Hematopoietic multipotent progenitor cell treated with erythropoietin and hydrocortisone succinate and interleukin-3 and kit ligand, for 17 days (in vitro differentiated cells): ENCODE measurements at places on chromosomes 13 and 19.

GRCh38 chr13:104648291-104648690 is 1582.1 kb upstream of the SLC10A2 start:
- DNase-seq = no peak

- DNase-seq = no peak
Measured at GRCh38 chr19:6457958-6458694, 1.5 kb downstream of the SLC25A23 start.

DNA sequence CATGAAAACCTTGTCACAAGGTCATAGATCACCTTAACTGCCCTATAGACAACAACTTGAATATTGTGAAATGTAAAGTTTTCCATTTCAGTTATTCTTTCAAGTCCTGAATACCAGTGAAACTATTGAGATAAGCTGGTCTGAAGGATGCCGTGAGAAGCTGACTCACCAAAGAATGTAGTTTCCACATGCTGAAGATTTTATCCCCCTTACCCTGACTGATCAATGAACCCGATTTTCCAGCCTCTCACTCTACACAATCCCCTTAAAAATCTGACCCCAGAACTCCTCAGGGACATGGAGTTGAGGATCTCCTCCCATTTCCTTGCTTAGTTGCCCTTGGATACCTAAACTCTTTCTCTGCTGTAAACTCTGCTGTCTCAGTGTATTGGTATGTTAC is 67.5 kb downstream of the POSTN start:
- no peak for DNase-seq

DNA sequence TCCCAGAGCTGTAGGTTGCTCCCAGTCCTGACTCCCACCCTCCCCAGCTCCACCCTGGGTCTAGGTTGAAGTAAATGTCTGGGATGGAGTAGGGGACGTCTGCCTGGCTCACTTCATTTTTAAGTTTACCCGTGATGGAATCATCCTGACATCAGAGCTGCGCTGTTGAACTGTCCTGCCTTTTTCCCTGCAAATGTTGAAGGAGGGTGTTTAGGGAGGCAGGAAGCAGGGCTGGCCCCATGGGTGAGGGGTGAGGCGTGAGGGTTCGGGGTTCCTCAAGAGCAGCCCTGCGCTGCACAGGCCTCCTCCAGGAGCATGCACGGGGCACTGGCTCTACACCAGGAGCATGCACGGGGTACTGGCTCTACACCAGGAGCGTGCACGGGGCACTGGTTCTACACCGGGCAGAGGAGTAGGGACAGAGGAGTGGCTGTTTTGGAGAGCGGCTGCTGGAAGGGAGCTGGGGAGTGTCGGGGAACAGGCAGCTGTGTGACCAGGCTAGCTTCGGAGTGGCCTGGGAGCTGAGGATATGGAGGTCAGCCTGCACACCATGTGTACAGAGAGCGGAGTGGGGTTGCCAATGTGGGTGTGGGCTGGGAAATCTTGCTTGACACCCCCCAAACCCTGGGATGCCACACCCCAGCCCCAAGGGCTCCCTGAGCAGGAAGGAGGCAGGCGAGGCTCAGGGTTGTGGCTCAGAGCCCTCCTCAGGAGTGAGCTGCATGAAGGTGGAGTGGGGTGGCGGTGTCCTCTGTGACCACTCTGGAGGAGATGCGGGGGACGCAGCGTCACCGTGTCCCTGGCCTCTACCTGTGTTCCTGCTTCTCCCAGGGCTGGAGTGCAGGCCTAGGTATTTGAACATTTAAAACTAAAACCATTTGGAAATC is 63.3 kb downstream of the GPR12 start:
- DNase-seq = no peak

DNA sequence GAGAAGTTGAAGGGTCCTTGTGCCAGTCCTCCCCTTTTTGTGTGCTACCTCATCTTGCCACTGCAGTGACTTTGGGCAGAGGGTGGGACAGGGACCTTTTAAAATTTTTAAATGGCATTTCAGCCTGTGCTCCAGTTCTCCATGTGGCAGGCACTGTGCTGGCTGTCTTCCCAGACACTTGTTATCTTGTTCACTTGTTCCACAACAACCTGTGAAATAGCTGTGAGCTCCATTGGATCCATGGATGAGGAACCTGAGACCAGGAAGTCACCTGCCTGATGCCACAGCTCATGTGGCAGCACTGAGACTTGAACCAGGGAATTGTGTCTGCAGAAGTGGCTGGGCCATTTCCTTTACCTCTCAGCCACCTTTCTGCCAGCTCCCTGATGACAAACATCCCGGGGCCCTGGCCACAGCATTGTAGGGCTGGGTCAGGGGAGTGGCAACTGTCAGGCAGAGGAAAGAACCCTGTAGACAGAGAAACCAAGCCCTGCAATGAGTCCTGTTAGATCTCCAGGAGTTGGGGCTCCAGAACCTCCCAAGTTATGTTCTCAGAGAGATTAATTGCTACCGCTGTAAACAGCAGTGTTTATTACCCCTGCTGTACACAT is 6.4 kb downstream of the EGLN2 start:
- peak; percentile 27 for DNase-seq

DNA sequence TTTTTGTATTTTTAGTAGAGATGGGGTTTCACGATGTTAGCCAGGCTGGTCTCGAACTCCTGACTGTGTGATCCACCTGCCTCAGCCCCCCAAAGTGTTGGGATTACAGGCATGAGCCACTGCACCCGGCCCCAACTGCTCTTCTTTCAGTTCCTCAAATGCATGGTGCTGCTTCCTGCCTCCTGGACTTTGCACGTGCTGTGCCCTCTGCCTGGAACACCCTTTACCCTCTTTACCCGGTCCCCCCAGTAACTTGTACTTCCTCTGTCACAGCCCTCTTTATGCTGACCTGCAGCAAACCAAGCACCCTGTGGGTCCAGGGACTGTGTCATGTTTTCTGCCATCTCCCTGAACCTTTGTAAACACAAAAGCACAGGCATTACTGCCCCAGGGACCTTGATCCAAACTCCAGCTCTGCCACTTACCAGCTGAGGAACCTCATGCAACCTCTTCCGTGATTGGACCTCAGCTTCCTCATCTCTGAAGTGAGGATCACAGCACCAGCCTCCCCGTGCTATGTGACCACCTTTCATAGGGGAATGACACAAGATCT is 3.8 kb downstream of the BLVRB start:
- DNase-seq = no peak

DNA sequence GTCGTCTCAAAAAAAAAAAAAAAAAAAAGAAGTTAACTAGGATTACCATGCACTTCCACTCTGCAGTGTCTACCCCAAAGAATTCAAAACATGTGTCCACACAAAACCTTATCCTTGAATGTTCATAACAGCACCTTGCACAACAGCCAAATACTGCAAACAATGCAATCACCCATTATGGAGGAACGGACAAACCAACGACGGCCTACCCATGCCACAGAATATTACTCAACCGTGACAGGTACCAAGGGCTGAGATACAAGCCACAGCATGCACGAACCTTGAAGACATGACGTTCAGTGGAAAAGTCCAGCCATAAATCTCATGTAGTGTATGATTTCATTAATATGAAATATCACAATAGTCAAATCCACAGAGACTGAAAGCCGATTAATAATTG is 3.0 kb upstream of the SHISA7 start:
- DNase-seq = no peak

DNA sequence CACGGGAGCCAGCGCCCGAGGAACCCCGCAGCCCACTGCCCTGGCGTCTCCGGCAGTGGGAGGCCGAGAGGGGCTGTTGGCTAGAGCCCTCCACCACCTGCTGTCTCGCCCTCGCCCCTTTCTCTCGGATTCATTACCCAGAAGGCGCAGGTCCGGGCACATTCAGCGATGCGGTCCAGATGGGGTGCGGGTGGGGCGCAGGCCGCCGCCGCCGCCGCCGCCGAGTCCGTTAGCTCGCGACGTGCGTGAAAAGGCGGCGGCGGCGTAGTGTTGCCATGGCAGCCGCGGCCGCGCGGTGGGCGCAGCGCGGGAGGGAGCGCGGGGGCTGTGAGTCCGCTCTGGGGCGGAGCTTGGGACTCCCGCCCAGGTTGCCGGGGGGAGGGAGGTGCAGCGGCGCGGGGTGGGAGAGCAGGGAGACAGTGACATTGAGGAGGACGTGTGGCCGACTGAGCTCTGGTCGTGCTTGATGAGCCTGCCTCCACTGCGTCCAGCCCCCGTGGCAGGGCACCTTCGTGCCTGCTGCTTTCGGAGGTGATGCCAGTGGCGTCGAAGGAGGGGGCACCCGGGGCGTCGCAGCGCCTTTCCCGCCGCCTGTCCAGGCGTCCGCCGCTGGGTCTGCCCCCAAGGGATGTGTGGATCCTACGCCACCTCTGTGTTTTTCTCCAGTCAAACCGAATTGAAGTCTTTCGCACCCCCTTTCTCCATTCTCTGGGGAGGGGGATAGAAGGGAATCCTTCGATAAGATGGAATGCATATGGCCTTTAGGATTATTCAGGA is at the start of gene KATNAL1:
KATNAL1 (minus strand) TSS at position 358 of the 777 bp plus-strand sequence. CDS start 23,774 bp downstream, outside the sequence.
- DNase-seq = peak; percentile 86

- no peak for DNase-seq
Measured at GRCh38 chr19:19652482-19653295, 9.2 kb upstream of the GMIP start.

- DNase-seq = no peak
Measured at GRCh38 chr19:16898361-16899015, 9.7 kb downstream of the F2RL3 start.

DNA sequence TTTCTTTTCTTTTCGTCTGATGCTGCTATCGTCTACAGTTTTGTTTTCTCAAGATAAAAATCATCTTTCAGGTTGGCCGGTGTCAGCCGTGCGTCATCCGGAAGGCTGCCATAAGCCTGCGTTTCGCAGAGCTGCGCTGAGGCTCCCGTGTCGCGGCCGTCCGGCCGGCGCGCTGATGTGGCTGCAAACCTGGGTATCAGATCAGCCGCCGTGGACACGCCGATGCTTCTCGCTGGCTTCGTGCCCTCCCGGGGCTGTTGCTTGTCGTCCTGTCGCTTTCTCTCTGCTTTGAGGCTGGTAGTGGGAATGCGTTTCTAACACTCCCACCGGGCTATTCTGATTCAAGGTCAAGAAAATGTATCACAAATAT is 45.9 kb upstream of the TFDP1 start:
- DNase-seq = no peak

GRCh38 chr13:83024232-83024631 is 858.0 kb downstream of the SLITRK1 start:
- DNase-seq = no peak

DNA sequence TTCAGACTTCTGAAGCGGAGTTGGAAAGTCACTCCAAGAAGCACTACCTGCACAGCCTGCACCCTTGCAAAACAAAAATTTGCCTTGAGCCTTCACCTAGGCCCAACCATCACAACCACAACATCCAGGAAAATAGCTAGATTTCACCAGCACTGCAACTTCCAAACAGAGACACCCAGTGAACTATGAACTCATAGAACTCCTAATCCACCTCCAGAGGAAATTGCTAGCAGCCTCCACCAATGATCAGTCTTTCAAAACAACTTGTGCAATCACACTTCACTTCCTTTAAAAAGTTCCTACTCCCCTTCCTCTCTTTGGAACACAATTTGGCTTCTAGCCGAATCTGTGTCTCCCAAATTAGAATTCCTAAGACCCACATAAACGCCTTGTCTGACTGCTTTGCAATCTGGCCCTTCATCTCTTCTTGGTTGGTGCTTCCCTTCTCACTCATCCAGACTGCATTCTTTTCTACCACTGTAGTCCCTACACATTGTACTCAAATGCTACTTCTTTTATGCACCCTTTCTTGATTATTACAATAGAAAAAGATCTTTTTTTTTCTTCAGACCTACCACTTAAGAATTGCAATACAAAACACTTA is 489.2 kb upstream of the ARGLU1 start:
- no peak for DNase-seq

DNA sequence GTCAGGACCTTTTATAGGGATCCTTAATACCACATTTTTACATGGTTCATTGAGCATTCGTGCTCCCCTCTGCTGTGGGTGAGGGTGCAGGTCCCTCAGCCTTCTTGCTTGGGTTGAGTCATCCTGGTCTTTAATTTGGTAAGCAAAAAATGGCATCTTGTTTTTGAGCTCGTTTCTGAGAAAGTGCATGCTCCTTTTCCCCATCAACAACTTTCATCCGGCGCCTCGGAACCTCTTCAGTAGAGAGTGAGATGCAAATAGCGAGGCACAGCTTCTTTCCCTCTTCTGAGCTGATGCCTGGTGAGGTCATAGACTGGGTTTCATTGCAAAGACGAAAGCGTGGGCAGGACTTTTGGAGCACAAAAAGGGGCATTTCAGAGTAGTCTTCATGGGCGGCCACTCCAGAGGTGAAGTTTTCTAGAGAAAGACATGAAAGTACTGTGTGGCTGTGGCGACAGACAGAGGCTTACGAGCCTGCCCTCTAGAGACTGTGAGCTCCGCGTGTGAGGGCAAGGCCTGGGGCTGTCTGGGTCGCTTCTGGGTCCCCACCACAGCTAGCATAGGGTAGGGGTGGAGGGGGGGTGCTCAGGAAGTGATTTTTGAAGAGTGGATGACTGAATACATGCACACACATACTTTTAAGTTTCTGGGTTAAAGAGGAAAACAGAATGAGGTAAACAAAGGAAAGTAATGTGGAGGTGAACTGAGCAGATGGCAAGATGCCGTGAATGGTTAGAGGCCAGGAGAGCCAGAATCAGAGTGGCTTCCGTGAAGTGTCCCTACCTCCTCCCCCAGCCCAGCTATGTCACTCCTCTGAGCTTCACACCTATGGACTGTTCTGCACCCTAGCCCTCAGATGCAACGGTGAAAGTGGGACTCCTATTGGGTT is 44.3 kb downstream of the BBC3 start:
- no peak for DNase-seq

- DNase-seq = peak; percentile 63
Measured at GRCh38 chr19:7981199-7981598, 24.2 kb downstream of the ELAVL1 start.

- no peak for DNase-seq
Measured at GRCh38 chr13:114161028-114161556, 18.0 kb upstream of the CFAP97D2 start.

GRCh38 chr13:64871742-64872141 is 2358.4 kb downstream of the PCDH9 start:
- no peak for DNase-seq

- DNase-seq = no peak
Measured at GRCh38 chr19:42392165-42392564, 2.1 kb upstream of the CNFN start.

GRCh38 chr13:26200811-26201210 is 21.3 kb downstream of the RNF6 start:
- no peak for DNase-seq

DNA sequence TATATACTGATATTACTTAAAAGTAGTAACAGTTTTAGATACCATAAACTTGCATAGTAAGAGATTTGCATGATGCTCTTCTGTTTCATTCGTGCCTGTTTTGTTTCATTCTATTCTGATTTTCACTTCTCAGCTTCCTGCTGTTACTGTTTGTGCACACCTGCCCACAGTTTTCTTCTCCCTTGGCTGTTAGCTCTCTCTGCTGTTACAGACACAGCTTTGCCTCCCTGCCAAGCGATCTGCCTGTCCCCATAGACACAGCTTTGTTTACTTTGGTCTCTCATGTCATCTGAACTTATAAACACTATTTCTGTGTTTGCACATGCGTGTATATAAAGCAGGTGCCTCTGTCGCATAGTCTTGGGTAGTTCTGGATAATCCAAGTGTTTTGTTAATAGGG is 21.4 kb upstream of the UPF3A start:
- DNase-seq = no peak

DNA sequence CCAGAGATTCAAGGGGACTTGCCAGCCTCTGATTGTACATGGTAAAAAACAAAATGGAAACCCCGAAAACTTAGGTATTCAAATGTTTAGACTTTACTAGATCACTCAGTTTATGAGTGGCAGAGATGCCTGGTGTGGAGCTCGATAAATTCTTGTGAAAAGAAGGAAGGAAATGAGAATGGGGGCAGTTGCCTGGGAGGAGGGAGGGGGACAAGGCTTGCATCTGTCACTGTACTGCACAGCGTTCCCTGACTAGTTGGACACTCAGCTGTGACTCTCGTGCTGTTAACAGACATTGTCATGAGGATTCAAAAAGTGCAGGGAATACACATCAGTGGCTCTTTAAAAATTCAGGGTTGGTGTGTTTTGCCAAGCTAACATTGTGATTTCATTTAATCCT is 232.9 kb downstream of the ZIC5 start:
- no peak for DNase-seq
